Activated naive CD4-positive, alpha-beta T cell treated with anti-CD3 and anti-CD28 coated beads, Interleukin-2, amount 50 U/mL, for 16 hours (primary cell): ENCODE measurements at places on chromosomes 12 and 14.

DNA sequence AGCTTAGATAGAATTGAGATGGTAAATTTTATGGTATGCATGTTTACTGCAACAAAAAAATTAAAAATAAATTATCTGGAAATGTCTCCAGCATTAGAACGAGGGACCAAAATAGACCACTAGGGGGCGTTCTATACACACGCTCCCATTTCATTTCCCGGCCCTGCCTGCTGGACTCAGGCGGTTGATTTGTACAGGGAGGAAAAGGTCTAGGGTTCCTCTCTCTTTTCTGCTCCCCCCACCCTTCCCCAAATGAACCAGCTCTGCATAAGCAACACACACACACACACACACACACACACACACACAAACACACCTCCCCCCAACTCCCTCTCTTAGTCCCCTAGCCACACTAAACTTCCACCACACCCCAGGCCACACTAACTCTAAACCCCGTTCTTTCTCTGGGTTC is 7.8 kb upstream of the DTX1 start:
- DNase-seq = peak; percentile 54

DNA sequence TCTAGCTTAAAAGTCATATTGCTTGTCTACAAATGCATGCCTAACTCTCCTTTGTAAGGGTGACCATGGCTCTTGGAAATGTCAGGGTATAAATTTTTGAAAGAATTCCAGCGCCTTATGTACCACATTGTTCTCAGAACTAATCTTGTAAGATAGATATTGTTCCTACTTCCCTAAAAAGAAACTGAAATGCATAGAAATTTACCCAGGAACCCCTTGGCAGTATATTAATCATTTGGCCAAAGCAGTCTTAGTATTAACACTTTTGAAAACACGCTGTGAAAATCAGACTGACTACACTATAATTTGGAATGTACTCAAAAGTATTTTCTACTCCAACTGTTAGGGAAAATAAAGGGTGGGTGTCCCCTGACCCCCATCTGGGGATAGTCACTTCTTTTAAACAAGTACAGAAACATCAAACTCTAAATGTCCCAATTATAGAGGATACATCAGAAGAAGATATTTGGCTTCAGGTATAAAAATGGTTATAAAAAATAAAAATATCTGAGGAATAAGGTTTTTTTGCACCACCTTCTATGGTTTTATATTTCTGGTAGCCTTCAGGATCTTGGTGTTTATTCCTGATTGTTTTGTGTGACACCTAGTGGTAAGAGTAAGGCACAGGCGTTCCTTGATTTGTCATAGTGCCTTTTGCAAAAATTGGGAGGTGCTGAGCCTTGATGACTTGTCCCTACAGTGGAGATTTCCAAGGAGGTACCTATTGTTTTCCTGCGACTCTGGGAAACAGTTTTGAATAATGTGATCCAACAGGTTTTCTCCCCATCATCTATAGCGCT is 2.2 kb upstream of the NFKBIA start:
- DNase-seq = no peak

- DNase-seq = no peak
Measured at GRCh38 chr12:4775936-4776335, 55.7 kb downstream of the GALNT8 start.

GRCh38 chr14:59004012-59004411 is 184.5 kb upstream of the DAAM1 start:
- no peak for DNase-seq

DNA sequence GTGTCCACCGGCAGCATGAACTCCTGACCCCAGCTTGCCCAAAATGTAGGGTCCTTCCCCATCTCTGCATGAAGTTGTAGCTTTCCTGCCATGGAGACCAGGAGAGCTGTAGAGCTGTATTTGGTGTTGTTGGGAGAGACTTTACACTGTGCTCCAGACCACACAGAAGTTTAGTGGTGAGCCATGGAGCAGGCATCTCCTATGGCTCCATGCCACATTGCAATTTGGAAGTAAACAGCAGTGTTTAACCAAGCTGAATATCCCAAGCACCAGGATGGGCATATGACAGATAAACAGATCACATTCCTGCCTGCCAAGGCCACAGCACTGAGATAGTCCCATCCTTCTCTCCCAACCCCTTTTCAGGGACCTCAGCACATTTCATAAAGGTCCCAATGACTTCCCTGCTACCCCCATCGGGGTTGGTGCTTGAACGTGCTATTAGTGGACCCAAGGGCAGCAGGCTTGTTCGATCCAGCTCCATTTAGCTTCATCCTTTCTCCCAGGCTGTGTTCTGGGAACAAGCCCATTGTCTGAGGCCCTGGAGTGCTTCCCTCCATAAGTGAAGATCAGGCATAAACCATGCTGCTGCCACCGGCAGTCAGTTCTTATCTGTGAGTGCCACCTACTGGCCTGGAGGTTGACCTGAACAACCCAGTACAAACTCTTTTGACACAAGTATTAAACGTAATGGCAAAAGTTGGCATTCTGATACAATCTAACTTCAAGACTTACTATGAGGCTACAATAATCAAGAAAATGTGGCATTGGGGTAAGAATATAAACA is 172.3 kb upstream of the ATXN7L3B start:
- no peak for DNase-seq

- DNase-seq = no peak
Measured at GRCh38 chr12:68967046-68967445, 34.1 kb upstream of the CPM start.
